H9 (cell line): ENCODE measurements at places on chromosomes 16 and 17. TPM values are rescaled to one million over a fixed set of nuclear protein-coding genes. Genes with fewer than 3 reads are reported as not detected.

DNA sequence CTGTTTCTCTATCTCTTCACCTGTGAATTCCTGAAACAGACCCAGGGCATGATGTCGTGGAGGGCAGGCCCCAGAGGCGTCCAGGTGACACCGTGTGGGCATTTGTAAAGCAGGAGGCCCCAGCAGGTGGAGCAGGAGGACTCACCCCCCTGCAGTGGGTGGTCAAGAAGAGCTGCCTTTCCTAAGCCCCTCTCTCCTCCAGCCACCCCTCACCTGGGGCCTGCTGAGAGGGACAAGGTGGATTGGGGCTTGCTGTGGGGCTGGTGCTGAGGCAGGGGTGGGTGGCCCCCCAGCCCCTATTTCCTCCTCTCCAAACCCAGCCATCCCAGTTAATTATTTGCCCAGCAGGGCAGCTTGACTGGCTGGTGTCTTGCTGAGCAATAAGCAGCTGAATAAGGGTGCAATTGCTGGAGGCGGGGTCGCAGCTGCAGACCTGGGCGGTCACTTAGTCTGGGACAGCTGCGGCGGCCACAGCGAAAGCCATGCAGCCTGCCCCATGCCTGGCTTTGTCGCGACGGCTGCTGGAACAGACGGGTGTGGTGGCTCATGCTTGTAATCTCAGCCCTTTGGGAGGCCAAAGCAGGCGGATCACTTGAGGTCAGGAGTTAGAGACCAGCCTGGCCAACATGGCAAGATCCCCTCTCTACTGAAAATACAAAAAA lies 56.4 kb downstream of the JPH3 start:
- DNase-seq: peak; percentile 47

- DNase-seq: no peak
Observed at GRCh38 chr16:35746281-35746962, 2287.0 kb downstream of the TP53TG3F start.

Gene CD68
- total RNA-seq: 0.37 and 0.42 TPM in 2 replicates

Gene PRRT2
- 10.7 and 14.6 TPM in 2 replicates for total RNA-seq

Gene ASPSCR1
- 50.9 and 53.1 TPM in 2 replicates for total RNA-seq

Gene ACD
- 34.1 and 38.2 TPM in 2 replicates for total RNA-seq

Gene ACSF2
- total RNA-seq: 12.2 TPM in 2 replicates

GRCh38 chr16:27476240-27476639 lies 73.5 kb downstream of the GTF3C1 start:
- no peak for DNase-seq

DNA sequence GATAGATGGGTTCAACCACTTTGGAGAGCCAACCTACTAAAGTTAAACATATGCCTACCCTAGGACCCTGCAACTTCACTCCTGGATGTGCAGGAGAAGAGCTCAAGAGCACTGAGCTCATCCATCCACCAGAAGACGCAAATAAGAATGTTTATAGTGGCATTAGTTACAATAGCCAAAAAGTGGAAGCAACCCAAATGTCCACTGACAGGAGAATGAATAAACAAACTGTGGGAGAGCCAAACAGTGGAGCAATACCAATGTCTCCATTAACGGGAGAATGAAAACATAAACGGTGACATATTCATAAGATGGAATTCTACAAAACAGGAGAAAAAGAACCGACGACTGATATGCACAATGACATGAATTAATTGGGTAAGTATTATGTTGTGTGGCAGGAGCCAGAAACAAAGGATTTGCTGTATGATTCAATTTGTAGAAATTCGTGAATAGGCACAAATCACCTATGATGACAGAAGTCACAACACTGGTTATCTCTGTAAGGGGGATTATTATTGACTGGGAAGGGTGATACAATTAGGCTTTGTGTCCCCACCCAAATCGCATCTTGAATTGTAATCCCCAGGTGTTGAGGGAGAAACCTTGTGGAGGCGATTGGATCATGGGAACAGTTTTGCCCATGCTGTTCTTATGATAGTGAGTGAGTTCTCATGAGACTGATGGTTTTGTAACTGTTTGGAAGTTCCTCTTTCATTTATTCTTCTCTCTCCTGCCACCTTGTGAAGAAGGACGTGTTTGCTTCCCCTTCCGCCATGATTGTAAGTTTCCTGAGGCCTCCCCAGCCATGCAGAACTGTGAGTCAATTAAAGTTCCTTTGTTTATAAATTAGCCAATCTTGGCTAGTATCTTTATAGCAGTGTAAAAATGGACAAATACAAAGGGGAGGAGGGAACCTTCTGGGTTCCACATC lies 57.9 kb upstream of the PLCG2 start:
- DNase-seq: no peak

DNA sequence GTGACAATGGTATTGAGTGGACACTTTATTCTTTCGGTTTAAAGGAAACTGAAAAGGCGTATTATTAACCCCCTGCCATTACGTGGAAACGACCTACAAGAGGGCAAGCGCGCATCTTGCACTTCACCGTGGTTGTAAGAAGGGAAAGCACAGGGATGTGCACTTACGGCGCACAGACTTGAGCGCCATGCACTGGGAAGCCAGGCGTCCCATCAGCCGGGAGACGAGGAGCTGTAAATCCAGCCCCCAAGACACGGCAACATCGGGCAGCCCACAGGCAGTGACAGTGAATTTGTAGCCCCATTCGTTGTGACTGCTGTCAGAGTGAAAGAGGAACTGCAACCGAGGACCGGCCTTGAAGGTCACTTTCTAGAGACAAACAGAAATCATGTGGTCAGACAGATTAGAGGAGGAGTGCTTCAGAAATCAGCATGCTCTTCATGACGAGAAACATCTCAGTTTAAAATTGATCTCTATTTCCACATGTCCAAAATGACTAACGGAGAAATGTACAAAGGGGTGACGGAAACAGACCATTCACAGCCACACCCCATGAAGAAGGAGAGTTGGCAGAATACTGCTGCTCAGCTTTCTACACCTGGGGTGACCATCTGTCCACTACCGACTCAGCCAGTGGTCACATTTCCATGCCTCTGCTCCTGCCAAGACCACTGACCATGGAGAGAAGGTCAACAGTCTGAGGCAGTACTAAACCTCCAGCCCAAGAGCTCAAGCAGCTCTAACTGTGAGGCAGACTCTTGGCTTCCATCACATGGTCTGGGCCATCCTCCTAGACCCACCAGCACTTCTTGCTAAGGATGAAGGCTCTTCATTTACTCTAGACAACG lies 68.6 kb downstream of the ZZEF1 start:
- no peak for DNase-seq

- no peak for DNase-seq
Observed at GRCh38 chr16:48535831-48536613, 74.0 kb downstream of the N4BP1 start.

Gene GRB2
- 87.7 and 91.7 TPM in 2 replicates for total RNA-seq

- DNase-seq: no peak
Observed at GRCh38 chr16:84279881-84280280, 14.8 kb upstream of the WFDC1 start.

- DNase-seq: no peak
Observed at GRCh38 chr16:68826652-68827051, 16.7 kb upstream of the TANGO6 start.

Gene PIRT
- not detected in 2 replicates for total RNA-seq

DNA sequence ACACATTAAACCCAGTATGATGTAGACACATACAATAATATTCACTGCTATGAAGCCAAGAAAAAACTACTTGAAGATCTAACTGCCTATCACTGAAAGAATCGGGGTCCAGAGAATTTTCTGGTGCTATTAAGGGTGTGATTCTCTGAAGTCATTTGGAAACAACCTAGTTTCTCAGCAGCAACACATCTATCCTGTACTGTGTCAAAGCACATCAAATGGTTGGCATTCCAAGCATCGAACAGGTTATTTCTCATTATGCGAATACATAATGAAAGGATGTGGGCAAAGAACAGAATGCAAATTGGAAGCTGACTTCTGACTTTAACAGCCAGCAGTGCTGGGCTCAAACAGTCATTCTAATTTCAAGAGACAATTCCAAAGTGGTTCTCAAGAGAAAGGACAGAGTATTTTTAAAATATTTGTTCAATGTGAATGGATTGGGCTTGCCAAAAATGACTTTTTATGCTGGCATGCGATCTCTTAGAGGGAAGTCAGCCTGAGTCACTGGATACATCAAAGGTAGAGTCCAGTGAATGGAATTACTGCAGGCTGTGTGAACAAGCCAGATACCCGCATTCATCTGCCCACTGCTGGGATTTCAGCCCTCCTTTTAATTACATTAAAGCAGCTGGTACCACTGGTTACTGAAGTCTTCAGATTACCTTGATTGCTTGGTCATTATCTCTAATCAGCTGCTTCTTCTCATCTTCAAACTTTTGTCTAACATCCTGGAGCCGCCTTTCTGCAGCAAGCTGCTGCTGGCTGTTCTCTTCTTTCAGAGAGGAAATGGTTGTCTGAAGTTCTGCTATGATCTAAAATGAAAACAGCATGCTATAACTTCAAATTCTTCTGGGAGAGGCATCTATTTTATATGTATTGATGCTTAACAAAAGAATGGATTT lies 181.2 kb upstream of the AXIN2 start:
- DNase-seq: no peak

Gene TERB1
- total RNA-seq: not detected in 2 replicates

GRCh38 chr17:19390951-19391350 lies 4.0 kb upstream of the MFAP4 start:
- DNase-seq: no peak

Gene KRTAP17-1
- not detected in 2 replicates for total RNA-seq

DNA sequence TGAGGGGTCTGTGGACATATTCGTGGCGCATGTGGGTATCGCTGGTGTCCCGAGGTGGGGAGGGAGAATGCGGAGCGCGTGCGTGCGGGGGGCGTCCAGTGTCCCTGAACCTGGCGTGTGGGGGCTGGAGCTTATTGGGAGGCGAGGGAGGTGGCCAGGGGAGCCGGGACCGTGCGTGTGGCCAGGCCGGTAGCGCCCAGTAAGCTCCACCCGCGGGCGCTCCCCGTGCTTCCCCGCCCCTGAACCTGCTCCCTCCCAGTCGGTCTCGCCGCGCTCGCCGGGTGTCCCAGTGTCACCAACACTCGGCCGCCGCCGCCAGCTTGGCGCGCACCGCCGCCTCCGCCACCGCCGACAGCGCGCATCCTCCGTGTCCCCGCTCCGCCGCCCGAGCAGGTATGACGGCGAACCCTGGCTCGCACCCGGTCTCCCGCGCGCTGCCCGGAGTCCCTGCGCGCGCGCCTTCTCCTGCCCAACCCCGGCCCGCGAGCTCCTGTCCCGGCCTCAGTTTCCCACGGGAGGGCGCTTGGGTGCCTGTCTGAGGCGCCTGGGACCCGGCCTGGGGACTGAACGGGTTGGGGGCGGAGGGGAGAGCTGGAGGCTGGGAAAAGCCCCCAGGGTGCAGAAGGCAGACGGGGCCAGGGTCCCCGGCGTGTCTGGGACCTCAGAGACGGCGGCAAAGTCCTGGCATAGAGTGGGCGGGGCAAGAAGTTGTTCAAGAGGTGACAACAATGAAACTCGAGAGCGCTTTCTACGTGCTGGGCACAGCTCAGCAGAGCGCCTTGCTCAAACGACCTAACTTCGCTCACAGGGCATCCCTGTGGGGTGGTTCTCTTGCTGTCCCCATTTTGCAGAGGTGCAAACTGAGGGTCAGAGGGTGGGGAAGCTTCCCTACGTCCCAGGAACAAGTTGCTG lies at the start of gene SCNN1B:
SCNN1B (plus strand) TSS at position 258 of the 912 bp plus-strand sequence. CDS start 46,298 bp downstream, outside the sequence.
- DNase-seq: peak; percentile 42

Gene DHRS7C
- total RNA-seq: not detected in 2 replicates

DNA sequence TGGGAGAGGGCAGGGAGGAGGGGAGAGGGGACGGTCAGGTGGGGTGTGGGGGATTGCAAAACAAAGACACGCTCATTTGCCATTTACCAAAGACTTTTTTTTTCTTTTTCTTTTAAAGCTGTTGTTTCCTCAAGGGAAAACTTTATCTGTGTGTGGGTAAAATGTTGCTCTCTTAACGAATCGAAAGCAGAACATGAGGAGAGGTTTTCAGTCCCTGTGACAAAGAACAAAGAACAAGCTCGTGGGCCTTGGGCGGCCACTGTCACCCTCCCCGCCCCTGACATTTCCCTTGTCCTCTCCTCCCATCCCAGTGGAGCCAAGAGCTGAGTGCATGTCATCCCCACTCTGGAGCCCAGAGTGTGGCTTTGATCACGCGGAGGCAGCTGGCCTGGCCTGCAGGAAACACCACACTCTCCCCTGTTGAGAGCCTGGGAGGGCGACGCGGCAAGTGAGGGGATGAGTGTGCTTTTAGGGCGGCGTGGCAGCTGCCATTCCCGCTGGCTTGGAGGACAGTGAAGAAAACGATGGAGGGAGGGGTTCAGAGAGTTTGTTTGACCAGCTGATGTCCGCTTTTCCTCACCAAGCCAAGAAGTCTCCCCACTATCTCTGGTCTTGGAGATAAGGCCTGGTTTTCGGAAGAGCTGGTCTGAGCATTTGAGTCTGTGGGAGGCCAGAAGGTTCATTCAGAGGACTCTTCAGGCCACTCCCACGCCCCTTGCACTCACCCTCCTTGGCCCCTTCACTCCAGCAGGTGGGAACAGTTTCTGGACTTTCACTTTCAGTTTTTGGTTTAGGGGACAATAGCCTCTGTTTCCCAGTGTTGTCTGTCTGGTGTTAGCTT lies 11.4 kb downstream of the CCR7 start:
- peak; percentile 28 for DNase-seq

- DNase-seq: peak; percentile 52
Observed at GRCh38 chr17:42275527-42276358, 448 bp downstream of the STAT5B start.

DNA sequence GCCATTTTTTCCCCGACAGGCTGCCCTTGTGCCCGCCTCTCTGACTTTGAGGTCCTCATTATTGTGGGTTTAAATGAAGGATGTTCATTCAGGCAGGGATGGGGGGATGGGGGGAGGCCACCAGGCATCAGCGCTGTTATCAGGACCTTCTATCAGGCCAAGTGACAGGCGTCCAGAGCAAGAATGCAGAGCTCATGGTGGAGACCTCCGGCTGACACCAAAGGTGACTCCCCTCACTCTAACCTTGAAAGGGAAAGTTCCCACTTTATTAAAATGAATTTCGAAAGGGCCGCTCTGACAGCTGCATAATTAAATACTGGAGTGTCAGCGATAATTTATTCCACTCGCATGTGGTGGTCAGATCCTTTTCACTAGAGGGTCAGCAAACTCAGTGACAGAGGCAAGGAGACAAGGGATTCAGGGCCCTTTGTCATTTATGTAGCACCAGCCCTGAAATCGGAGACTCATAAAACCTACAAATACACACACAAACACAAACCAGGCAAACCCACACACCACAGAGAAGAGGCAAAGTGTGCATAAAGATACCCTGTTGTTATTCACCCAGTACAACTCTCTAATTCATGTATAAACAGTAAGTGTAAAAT lies 436.0 kb downstream of the MAF start:
- DNase-seq: no peak

Gene EIF4A3
- total RNA-seq: 162 and 168 TPM in 2 replicates

DNA sequence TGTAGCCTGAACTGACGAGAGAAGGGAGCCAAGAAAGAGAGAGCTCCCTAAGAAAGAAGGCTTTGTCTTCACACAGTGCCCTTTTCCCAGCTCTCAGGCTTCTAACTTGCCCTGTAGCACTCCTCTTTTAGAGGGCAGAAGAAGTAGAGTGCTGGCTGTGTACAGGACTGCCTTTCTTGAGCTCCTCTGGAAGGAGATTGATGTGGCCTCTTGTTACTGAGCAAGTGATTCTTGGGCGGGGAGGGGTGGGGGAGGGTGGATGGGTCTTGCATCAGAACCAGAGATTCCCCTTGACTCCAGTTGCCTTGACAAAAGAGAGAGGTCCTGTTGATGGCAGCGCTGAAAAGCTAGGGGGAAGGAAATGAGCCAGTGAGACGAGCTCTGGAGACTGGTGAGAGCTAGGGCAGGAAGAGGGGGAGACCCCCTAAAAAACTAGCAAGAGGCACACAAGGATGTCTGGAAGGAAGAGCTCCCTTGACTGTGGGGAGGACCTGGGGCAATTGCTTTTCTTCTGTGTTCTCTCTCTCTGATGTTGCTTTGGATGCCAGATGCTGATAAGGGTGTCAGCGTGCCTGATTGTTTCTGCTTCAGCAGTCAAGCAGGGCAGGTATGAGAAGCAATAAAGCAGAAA lies 18.4 kb downstream of the GPR179 start:
- DNase-seq: peak; percentile 45

GRCh38 chr16:50311134-50311528 lies 44.8 kb downstream of the ADCY7 start:
- DNase-seq: no peak
